ENCODE measurements at places on chromosomes 7 and 10.

DNA sequence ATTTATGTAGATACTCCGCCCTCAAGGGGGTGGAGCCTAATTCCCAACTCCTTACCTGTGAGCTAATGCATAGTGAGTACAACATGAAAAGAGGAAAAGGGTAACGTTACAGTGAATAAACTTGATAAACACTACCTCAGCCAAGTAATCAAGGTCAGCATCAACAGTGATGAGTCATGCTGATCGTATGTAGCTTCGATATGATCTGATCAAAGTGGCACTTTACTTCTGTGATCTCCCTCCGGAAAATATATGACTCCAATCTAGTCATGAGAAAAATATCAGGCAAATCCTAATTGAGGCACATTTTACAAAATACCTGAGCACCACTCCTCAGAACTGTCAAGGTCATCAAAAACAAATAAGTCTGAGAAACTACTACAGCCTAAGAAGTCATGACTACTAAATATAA is 70.4 kb downstream of the VTI1A start:
- no peak for DNase-seq

DNA sequence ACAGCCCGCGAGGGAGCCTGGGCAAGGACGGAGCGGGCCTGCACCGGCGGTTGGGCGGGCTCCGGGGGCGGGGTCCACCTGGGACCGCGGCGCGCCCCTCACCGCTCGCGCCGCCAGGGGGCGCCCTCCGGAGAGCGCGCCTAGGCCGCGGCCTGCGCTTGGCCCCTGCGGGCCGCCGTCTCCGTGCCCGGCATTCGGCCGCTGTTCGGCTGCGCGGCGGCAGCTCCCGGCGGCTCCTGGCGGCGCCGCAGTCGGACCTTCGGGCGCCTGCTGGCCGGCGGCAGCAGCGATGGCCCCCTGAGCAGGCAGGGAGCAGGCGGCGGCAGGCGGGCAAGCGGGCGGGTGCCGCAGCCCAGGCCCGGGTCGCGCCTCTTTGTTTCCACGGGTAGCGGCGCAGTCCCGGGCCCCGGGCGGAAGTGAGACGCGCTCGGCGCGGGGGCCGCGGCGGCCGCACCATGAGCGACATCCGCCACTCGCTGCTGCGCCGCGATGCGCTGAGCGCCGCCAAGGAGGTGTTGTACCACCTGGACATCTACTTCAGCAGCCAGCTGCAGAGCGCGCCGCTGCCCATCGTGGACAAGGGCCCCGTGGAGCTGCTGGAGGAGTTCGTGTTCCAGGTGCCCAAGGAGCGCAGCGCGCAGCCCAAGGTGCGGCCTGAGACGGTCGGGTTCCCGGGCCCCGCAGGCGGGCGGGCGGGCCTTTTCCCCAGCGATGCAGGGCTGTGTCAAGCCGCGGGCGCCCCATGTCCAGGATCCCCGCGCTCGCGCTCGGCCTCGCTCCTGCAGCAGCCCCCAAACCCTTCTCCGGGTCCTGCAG is at the start of gene INTS15:
Gene INTS15, plus strand, starts transcription at position 193 of the 816 bp plus-strand sequence. Its CDS starts 263 bp downstream, at position 456.
- peak; percentile 90 for DNase-seq

DNA sequence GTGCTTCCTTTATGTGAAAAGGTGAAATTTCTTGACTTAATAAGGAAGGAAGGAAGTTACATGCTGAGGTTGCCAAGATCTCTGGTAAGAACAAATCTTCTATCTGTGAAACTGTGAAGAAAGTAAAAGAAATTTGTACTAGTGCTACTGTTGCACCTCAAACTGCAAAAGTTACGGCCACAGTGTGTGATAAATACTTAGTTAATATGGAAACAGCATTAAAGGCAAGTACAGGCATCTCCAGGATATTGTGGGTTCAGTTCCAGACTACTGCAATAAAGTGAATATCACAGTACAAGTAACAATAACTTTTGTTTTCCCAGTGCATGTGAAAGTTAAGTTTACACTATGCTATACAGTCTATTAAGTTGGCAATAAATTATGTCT is 22.8 kb upstream of the ZNF282 start:
- no peak for DNase-seq

DNA sequence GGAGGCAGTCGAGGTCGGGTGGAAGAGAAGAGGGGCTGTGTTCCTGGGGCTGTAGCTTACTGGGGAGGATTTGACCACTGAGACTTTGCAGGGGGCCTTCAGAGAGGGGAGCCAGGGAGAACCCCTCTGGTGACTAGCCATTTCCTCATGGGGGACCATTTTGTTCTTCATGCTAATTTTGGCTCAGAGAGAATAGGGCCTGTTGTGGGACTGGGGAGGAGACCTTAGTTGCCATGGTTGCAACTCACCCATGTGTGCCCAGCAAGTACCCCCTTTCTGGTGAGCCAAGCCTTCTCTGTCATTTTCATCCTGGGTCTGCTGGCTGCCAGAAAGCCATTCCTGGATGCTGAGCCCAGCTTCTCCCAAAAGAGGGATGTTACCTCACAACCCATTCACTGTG is 120.9 kb downstream of the GRK5 start:
- no peak for DNase-seq

DNA sequence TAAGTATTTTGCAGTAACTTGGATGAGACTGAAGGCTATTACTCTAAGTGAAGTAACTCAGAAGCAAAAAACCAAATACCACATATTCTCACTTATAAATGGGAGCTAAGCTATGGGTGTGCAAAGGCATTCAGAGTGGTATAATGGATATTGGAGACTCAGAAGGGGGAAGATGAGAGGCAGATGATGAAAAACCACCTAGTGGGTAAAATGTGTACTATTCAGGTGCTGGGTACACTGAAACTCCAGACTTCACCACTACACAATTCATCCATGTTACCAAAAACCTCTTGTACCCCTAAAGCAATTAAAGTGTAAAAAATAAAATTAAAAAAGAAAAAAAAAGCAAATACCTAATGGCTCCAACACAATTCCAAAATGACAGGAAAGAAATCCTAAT is 351.7 kb downstream of the NXPH1 start:
- no peak for DNase-seq

- no peak for DNase-seq
Observed at GRCh38 chr10:78236416-78237015, 202.9 kb downstream of the RPS24 start.

DNA sequence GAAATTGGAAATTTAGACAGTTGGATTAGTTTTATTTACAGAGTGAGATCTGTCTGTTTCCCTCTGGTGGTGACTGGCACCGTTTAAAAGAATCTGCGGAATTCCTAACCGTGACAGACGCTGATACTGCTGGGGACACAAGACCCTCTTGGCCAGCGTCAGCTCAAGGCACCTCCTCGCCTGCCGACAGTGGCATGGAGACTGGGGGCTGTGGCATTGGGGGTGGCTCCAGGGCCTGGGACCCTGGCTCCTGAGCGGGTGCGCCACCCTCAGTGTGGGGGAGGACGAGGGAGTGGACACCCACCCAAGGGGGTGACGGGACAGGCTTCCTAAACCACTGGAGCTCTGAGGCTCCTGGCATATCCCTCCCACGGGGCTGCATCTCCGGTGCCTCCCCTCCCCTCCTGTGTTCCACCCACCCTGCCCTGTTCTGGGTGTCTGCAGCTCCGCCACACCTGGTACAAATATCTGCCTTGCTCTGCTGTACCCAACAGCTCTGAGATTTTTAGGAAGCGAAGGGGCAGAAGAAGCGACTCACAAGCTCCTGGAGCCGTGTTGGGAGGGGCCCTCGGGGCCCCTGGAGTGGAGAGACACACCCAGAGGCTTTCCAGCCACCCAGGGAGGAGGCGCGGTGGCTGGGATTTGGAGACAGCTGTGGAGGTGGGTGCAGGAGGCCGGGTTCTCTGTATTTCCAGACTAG is 178.7 kb downstream of the DNAJB6 start:
- DNase-seq, result no peak

- peak; percentile 39 for DNase-seq
Observed at GRCh38 chr10:92240289-92241157, 50.4 kb downstream of the CPEB3 start.

- no peak for DNase-seq
Observed at GRCh38 chr7:116951366-116952292, 1.7 kb upstream of the ST7 start.

DNA sequence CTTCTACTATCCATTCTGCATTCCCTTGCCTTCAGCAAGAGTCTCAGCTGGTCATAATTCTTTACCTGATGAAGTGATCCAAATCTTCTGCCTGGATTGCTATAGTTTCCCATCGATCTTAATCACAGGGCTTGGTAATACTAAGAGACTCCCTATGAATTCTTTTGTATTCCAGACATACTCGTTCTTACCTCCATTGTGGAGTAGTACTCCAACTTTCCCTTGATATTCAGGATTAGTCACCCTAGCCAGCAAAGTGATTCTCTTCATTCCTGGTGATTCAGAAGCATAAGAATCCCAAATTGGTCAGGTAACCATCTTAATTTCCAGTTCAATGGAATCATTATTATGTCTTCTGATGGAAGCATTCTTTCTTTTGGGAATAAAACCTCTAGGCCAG is 96.7 kb downstream of the TWIST1 start:
- DNase-seq, result no peak

DNA sequence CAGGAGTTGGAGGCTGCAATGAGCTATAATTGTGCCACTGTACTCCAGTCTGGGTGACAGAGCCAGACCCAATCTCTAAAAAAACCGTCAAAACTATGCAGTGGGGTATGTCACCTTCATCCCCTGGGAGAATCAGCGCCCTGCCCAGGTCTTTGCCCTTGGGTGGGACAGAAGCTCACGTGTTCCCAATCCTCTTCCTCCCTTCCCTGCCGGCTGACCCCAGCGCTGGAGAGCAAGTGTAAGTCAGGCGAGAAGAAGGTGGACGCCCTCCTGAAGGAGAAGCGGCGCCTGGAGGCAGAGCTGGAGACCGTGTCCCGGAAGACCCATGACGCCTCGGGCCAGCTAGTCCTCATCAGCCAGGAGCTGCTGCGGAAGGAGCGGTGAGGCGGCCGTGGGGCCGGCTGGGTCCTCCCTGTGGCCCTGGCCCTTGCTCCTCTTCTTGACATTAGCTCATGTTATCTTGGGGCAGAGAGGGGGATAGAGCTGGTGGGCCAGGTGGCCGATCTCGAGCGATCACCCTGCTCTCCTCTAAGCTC is 64.8 kb upstream of the GTF2IRD1 start:
- DNase-seq, result no peak

DNA sequence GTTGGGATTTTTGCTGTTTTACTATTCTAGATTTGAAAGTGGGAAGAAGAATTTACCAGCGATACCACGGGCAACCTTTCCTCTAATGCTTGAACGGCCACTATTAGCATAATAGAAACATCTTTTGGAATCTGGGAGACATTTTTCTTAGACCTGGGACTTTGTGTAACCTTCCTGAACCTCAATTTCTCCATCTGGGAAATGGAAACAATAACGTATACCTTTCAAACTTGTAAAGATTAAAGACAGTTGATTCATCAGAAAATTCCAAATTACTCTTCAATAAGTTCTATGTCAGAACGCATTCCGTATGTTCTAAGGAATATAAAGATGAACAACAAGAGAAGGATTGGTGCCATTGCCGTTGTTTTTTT is 453 bp upstream of the RNLS start:
- no peak for DNase-seq

DNA sequence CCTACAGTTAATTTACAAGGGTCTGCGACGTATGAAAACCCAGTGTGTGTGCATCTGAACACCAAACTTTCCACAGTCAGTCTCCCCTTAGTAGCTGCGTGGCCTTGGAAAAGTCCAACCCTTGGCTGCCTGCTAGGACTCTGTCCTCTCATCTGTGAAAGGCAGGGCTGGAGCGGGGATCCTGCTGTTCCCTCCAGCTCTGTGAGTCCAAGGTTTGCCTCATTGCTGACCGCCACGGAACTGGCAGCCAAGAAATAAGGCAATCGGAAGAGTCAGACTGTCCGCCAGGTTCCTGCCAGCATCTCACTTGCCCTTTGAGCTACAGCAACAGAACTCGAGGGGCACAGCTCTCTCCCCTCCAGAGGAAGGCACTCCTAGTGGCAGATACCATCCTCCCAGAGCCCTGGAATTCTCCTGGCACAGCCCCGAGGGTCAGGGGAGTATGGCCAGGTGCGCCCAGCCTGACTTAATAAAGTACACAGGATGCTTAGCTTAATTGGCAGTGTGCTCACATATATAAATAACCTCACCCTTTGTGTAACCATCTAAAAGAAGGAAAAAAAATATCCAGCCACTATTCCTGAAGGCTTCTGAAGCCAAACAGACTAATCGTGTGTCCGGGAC is 530.1 kb upstream of the FOXK1 start:
- DNase-seq, result no peak

DNA sequence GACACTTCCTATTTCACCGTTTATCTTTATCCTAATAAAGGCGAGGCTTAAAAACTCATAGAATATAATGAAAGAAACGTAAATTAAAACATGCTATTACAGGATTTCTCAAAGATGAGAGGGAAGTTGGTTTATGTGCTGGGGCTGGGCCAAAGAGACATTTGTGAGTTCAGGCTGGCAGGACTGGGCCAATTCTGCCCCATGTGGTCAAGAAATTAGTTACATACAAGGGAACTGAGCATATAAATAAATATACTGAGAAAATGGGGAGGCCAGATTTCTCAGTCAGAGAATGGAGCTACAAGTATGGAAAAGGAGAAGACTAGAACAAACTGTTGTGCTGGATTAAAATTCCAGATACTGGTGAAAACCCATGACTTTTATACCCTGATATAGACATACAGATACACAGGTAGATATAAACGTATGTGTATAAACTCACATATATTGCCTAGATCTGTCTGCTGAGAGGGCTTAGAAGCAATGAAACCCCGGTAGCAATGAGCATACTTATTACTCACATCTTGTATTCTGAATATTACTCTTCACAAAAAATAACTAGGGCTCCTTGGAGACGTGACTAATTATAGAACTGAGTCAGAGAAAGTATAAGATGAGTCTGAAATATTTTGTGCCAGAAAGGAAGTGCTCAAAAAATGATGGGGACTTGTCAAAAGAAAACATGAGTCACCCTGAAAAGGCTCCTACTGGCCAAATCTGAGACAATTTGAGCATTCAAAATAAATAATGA is 155.7 kb upstream of the FGFR2 start:
- no peak for DNase-seq

- no peak for DNase-seq
Observed at GRCh38 chr10:128066870-128067382, 59.3 kb downstream of the MKI67 start.

GRCh38 chr7:142884286-142884640 is 1.3 kb downstream of the TRPV6 start:
- no peak for DNase-seq

DNA sequence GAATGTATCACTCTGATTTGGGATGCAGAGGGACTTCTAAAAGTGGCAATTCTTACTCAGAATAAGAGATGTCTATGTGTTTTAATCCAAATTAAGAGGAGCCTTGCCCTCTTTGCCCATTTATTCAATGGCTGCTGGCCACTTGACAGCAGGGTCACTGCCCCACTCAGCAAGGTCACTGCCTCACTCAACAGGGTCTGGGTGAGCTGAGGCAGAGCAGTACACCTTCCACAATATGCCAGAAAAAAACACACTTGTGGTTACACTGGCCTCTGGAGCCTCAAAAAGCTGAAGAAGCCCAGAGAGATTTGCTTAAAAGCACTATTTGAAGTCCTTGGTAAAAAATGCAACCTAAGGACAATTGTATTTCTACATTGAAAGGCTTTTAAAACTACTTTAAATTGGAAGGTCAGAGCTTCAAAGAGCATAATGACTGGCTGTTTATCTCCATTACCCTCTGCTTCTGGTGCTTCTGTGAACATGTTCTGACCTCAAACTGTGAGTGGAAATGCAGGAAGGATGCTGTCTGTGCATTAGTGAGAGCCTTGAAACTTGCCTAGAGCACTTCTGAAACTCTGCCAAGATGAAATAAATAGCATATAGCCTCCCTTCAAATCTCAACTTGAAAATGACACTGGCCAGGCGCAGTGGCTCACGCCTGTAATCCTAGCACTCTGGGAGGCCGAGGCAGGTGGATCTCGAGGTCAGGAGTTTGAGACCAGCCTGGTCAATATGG is 35.1 kb upstream of the WIPF3 start:
- no peak for DNase-seq
